ENCODE measurements at places on chromosomes 16 and 17. TPM values are rescaled to one million over a fixed set of nuclear protein-coding genes. Genes with fewer than 3 reads are reported as not detected.

The OR4D1 gene
- total RNA-seq = not detected

DNA sequence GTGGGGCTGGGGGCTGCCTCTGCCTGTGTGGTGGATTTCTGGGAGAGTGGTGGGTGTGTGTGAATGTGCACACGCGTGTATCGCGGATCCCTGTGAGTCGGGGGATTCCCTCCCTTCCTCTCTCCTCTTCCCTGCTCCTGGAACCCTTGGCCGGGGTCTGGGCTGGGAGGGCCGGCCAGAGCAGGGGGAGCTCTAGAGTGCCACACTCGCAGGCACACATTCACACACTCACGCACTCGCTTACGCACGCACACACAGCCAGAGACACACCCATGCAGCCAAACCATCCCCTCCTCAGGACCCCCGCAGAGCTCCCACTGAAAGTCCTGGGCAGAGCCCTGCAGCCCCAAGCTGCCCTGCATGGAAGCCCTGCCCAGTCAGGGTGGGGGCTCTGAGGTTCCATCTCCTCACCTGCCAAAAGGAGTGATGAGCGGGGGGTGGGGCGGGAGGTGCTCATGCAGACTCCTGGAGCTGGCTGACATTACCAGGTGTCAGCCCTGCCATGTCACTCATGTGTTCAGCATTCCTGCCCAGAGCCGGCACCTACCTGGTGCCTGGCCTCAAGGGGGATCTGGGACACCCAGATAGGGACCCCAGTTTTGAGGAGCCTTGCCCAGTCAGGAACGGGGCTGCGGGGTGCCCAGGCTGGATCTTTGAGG lies 1.9 kb downstream of the NECAB2 start:
- DNase-seq = no peak

GRCh38 chr17:71902894-71903506 lies 217.8 kb upstream of the SOX9 start:
- no peak for DNase-seq

The PRPSAP2 gene
- total RNA-seq = 33.2 TPM

- no peak for DNase-seq
These were observed 271.8 kb downstream of the CPPED1 start for GRCh38 chr16:12531937-12532336.

DNA sequence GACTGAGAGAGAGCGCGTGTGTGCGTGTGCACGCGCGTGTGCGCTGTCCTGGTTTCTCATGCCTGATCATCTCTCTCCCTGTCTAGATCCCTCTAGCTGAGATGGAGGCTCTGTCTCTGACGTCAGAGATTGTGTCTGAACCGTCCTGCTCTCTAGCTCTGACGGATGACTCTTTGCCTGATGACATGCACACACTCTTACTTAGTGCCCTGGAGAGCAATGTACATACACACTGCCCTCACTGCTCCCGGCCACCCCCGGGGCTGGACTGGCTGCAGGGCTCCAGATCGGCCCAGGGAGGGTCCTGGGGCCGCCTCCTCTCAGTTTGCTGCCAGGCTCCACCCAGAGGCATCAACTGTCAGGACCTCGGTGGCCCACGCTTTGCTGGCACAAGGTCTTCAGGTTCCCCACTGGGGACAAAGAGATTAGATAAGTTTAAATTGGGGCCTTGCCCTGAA lies 13.1 kb upstream of the ABCC3 start:
- no peak for DNase-seq

DNA sequence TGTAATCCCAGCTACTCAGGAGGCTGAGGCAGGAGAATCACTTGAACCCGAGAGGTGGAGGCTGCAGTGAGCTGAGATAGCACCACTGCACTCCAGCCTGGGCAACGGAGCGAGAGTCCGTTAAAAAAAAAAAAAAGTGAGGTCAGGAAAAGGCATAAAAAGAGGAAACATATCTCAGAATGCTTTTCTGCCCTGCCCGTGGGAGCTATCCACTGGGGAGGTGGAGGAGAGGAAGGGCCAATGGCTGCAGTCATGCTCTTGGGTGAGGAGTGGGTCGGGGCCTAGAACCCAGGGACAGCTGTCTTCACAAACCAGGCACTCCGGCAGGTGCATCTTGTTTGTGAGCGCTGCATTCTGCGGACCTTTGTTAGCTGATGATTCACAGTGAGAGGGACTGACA lies 60.0 kb upstream of the CDC42EP4 start:
- no peak for DNase-seq

GRCh38 chr16:78199325-78200022 lies 100.0 kb downstream of the WWOX start:
- DNase-seq = no peak

DNA sequence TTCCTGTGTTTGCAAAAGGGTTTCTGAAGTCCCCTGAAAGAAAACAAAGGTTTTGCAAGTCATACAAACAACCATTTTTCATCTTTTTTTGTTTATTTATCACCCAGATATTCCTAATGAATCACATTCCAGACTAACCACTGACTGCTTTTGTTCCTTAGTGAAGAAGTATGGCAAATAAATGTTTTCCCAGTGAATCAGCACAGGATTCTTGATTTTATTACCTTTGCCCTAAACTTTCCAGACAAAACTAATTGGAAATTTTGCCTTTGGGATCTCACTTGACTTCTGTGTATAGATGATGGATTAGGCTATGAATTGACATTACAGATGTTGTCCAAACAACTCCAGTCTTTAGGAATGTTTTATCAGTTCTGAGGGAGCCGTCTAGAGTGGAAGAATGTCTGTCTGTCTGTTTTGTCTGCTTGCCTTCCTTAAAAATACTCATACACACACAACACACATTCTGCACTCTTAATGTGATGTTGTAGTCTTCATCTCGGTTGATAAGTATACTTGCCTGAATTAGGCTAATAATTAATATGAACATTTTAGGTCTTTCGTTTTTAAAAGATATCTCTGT lies 48.9 kb downstream of the VMP1 start:
- peak; percentile 82 for DNase-seq

GRCh38 chr16:23682181-23682580 lies 3.5 kb downstream of the PLK1 start:
- DNase-seq = no peak

The MBTPS1 gene
- 70.9 TPM for total RNA-seq

The DPEP2 gene
- total RNA-seq = not detected

The NPIPB9 gene
- total RNA-seq = 2.7 TPM

DNA sequence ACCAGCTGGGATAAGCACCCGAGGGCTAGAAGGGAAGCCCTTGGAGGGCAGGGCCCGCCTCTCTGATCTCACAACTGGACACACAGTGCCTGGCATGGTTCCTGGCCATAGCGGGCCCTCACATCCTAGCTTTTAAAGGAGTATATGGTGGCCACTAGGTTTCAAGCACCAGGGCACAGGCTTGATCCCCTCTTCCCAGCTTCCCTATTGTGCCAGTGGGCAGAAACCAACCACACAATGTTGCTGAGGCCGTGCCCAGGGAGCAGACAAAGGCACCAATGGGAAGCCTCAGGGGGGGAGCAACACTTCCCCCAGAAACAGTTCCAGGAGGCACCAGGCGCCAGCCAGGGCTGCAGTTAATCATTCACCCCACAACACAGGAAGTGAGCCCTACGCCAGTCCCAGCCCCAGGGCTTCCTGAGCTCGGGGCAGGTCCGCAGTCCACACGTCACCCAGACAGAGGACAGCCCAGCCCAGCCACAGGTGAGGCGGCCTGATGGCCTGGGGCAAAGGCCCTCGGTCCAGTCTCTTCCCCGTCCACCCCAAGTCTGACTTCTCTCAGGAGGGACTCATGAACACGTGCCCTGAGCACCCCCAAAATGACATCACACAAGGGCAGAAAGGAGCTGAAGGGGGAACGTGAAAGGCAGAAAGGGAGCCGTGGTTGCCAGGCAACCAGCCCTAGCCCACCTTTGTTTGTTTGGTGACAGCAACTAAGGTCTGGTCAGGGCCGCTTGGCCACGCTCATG lies 12.8 kb downstream of the SMIM5 start:
- DNase-seq = peak; percentile 86

DNA sequence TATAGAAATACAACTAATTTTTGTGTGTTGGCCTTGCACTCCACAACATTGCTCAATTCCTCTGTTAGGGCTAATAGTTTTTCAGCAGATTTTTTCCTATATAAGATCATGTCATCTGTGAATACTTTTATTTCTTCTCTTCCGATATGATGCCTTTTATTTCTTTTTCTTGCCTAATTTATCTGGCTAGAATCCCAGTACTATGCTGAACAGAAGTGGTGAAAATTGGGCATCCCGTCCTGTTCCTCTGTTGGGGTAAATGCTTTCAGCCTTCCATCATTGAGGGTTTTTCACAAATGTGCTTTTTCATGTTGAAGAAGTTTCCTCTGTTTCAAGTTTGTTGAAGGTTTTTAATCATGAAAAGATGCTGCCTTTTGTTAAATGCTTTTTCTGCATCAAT lies 22.7 kb upstream of the TNFRSF13B start:
- DNase-seq = no peak

DNA sequence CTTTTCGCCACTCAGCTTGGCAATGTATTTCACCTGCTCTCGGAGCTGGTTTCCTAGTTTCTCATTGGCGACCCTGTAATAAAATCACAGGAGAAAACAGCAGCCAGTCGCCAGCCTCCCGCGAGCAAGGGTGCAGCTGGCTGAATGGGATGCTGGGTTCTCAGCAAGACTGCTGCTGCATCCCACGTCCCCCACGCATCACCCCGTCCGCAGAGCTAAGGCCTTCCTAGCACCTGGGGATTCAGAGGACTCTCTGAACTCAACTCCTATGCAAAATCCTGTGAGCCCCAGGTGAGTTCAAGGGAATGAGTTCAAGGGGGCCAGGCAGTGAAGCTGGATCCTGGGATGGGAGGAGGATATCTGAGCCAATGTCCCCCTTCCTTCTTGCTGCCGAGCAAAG lies 29.3 kb downstream of the DHX38 start:
- no peak for DNase-seq

GRCh38 chr17:68973098-68973846 lies 18.1 kb upstream of the ABCA8 start:
- DNase-seq = no peak

GRCh38 chr16:3358871-3359270 lies 3.2 kb downstream of the OR2C1 start:
- DNase-seq = no peak

The TK1 gene
- 21.1 TPM for total RNA-seq

The ARHGAP44 gene
- total RNA-seq = 5.9 TPM

DNA sequence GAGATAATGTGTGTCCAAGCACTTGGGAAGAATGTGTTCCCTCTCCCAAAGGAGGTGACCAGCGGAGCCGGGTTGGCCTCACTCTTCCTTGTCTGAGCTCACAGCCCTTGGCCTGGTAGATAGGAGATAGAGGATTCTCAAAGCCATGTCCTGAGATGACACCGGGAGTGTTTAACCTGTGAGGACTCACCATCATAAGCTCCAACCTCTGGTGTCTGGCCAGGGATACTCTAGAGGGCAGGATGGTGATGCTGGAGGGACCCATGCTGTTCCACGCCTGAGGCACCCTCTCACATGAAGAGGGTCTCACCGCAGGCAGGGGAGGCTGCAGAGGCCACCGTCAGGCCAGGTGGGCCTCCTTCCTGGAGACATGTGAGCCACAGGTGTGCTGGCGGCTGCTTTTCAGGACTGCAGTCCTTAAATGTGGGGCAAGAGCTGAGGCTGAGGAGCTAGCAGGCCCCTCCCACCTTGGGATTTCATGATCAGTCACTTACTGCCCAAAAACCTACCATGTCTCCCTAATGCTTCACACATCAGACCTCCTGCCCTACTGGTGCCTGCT lies 6.6 kb upstream of the ZNF629 start:
- DNase-seq = no peak

DNA sequence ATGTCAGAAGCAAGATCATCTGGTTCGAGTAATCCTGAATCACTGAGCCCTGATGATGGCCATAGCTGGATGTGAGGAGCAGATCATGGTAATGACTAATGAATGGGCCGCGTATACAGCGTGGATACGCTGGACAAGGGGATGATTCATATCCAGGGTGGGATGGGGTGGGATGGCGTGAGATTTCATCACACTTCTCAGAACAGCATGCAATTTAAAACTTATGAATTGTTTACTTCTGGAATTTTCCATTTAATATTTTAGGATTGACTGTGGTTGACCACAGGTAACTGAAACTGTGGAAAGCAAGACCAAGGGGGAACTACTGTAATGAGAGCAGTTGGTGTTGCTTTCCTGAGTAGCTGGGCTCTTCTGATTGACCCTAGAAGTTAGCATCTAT lies 225.5 kb downstream of the STX8 start:
- DNase-seq = peak; percentile 52

DNA sequence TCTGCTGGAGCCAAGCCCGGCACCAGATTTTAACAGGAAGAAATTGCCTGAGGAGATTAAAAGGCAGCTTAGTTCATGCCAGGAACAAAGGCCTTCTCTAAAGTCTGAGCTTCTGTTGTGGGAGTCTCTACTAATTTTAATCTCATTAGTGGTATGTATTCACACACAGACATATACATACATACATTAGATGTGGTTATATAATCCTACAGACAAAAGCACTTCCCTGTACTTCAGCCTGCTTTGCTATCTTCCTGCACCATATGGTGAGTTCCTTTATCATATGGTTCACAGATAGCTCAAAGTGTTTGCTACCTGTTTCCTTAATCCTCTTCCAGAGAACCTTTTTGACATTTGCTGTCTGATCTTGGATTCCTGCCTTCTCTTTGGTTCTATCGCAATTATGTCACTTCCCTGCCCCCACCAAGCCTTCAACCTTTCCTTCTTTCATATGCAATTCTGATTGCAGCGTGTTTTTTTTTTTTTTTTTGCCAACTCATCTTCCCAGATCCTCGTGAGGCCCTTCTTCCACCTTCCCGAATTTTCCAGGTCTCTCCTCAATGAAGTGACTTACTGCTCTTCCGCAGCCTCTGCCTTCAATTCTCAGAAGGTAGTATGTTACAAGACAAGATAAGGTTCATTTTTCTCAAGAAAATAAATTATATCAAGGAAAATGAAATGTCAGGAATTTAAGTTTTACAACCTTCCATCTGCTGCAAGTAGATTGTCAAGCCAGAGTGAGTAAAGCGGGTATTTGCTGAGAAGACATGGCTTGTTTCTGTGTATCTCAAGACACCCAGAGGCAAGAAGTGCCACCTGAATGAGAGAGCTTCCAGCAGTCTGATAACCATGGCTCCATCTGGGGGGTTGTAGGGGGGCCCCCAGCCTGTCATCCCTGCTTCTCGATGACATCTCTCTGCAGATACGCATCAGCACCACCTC lies 120.2 kb upstream of the CACNG3 start:
- DNase-seq = no peak

GRCh38 chr17:20702692-20703091 lies 123.2 kb downstream of the CDRT15L2 start:
- DNase-seq = no peak

The SRL gene
- not detected for total RNA-seq

- no peak for DNase-seq
These were observed 55.6 kb downstream of the CYTH1 start for GRCh38 chr17:78726513-78726912.

DNA sequence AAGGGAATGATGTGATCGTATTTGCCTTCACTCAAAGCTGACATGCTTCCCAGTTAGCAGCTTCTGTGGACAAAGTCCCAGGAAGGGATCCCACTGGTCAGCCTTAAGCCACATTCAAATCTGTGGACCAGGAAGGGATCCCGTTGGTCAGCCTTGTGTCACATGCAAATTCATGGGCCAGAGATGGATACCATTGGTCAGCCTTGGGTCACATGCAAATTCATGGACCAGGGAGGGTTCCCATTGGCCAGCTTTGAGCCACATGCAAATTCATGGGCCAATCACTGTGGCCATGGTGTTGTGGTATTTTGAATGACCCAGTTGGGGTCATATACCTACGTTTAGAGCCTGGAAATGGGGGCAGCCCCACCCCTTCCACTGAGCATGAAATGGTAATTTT lies 201.6 kb downstream of the HS3ST4 start:
- no peak for DNase-seq

- no peak for DNase-seq
These were observed 60.7 kb downstream of the OR1D5 start for GRCh38 chr17:3002538-3003295.

The MLKL gene
- total RNA-seq = 12.0 TPM

Measured in kidney epithelial cell (primary cell).